ENCODE measurements at places on chromosomes 3 and 15.

DNA sequence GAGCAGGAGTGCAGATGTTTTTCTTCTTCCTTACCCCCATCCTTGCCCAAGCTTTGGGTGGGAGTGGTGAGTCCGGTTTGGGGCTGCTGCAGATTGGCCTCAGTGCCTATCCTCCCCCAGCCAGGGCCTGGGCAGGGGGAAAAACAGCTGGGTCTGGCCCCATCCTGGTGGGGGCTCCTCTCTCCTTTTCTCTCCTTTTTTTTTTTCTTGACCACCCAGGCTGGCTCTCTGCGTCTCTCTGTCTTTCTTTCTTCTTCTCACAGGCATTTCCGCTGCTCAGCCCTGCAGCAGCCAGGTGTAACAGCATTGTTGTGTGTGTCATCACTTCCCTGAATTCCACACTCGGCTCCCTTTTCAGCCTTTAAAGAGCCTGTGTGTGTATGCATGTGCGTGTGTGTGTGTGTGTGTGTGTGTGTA is 2.0 kb downstream of the FOXL2NB start:
- DNase-seq, result no peak

DNA sequence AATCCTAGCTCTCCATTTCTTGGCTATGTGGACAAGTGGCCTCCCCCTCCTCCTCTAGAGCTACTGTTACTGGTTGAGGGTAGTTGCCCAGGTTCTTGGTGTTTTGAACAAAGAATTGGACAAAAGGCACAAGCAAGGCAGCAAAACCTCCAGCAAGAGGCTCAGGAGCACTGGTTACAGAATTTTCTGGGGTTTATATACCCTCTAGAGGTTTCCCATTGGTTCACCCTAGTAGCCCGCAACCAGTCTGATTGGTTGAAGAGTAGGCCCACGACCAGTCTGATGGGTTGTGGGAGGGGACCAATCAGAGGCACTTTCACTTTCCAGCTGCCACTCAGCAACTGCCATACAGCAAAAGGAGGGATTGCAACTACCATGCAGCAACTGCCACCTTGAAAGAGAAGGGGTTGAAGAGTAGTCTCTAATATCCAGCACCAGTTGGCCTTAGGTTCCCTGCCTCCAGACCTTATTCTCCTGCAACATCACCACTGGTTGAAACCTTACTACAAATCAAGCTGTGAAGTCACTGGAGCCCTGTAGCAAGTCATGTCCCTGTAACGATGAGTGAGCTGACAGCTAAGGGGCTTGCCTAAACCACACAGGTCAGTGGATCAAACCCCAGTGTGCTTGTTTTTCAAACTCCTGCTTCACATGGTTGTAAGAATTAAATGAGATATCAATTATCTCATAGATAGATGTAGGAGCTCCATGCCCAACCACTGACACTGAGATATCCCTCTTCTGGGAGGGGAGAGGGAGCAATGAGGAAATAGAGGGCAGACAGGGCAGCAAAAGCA is 2.9 kb upstream of the C15orf39 start:
- DNase-seq, result peak; percentile 30

GRCh38 chr3:153080778-153081240 is 81.2 kb upstream of the RAP2B start:
- no peak for DNase-seq

- DNase-seq, result no peak
Observed at GRCh38 chr15:52383100-52383588, 87.5 kb upstream of the MYO5C start.

- peak; percentile 23 for DNase-seq
Observed at GRCh38 chr3:150588027-150588830, 14.9 kb upstream of the SELENOT start.

DNA sequence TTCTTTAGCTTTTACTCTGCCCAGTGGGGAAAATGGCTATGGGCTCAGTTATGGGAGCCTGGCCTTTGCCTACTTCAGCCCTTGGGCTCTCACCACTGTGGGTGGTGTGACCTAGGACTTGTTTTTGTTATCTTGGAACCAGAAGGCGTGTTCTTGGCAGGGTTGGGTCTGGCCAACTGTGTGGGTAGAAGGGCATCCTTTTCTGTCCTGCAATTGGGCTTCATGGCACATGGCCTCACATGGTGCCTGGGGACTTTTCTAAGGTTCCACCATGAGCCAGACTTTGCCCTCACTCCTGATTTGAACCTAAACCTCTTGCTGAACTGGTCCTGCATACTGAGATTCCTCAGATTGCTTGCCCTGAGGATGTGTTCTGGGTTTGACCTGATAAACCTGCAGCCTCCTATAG is 1.7 kb downstream of the GLYCTK start:
- no peak for DNase-seq

DNA sequence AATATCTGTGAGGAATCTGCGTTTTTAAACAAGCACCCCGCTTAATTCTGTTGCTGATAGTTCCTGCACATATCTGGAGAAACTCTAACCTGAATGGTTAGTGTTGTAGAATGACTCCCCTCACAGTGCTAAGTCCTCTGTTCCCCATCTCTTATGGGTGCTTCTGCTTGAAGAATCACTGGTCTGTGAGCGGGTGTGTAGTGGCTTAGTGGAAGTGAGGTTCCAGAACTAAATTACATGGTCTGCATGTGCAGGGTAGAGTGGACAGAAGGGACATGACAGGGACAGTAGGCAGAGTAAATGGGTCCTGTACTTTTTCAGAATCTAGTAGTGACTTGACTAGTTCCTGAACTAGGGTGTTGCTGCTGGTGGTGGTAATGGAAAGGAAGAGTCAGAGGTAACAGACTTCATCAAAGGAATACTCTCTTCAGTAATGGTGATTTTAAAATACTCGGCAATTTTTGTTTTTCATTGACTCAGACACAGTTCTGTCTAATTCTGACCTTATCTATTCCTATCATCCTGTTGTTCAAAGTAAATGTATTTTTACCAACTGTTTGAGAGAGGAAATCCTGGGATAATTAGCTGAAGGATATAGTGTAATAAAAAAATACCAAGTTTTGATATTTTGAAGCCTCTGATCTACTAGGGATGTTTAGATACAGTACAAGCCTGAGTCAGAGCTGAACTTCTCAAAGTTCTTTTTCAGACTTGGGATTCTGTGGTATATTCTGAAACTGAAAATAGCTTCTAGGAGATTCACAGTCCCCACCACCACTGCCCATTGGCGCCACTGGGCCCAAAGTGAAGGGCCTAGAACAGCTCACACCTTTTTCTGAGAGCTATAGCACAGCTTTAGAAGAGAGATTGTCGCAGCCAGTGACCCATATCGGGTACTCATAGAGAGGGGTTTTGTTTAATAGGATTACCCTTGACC is 55.5 kb downstream of the FNDC3B start:
- peak; percentile 42 for DNase-seq

DNA sequence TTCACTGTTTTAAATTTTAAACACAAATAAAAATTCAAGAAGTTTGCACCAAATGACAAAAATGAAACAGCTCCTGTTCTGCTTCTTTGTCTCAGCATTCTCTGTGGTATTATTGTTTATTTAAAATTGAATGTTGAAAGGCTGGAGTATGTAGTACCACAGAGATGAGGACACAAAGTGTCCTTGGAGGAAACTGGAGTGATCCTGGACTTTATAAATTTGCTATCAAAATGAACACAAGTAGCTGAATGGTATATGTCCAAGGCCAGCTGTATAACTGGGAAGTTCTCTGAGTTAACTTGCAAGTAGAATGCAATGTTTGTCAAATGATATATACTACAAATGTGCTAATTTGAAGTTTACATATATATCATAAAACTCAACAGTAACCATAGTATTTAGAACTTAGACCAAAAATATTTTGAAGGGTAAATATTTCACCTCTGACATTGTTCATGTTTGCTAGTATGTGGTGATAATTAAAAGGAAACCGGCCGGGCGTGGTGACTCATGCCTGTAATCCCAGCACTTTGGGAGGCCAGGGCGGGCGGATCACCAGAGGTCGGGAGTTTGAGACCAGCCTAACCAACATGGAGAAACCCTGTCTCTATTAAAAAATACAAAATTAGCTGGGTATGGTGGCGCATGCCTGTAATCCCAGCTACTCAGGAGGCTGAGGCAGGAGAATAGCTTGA is 12.3 kb downstream of the BTLA start:
- no peak for DNase-seq

DNA sequence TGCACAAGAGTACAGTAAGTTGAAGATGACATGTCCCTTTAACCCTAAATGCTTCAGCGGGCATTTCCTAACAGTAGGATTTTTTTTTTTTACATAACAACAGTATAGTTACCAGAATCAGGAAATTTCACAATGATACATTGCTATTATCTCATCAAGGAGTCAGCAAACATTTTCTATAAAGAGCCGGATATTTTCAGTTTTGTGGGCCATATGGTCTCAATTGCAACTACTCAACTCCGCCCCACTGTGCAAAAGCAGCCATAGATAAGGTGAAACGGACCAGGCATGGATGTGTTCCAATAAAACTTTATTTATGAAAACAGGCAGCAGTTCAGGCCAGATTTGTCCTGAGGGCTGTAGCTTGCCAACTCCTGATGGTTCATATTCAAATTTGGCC is 130.6 kb downstream of the SMAD6 start:
- no peak for DNase-seq

DNA sequence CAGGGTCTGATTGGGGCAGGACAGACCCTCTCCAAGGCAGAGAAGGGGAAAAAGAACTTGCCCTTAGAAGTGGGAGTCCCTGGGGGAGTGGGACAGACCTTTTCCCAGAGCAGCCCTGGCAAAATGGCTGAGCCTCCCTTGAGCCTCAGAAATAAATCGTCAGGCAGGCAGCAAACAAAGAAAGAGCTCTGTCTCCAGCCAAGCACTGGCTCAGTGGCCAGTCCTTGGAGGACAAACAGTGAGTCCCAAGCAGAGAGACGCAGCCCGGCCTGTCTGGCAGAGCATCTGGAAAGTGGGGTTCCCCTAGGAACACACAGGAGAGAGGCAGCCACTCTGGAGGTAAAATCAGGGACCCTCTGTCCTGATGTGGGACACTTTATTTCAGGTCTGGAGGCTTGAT is 1.8 kb downstream of the SLC6A1 start:
- no peak for DNase-seq

- no peak for DNase-seq
Observed at GRCh38 chr15:54577476-54578250, 599.4 kb downstream of the UNC13C start.
